ENCODE measurements at places on chromosomes 4 and X. TPM values are rescaled to one million over a fixed set of nuclear protein-coding genes. Genes with fewer than 3 reads are reported as not detected.

The GRID2 gene
- polyA plus RNA-seq, result not detected

The CHIC2 gene
- polyA plus RNA-seq, result 29.3 TPM

The PROM1 gene
- 4.6 TPM for polyA plus RNA-seq

GRCh38 chrX:13373431-13374187 is 53.8 kb upstream of the ATXN3L start:
- peaks cover 3% of the 10 kb centered on the region for H3K4me1 ChIP-seq
- H3K4me3 ChIP-seq, result no peak overlapping the region
- no peak for DNase-seq
- H3K36me3 ChIP-seq, result no peaks in the 10 kb centered on the region
- H3K27ac ChIP-seq, result peak overlapping the region; percentile 31

GRCh38 chrX:42680666-42681065 is 97.3 kb downstream of the PPP1R2C start:
- H3K4me1 ChIP-seq, result no peaks in the 10 kb centered on the region
- no peak overlapping the region for H3K27ac ChIP-seq
- no peak overlapping the region for H3K4me3 ChIP-seq
- DNase-seq, result peak; percentile 33

DNA sequence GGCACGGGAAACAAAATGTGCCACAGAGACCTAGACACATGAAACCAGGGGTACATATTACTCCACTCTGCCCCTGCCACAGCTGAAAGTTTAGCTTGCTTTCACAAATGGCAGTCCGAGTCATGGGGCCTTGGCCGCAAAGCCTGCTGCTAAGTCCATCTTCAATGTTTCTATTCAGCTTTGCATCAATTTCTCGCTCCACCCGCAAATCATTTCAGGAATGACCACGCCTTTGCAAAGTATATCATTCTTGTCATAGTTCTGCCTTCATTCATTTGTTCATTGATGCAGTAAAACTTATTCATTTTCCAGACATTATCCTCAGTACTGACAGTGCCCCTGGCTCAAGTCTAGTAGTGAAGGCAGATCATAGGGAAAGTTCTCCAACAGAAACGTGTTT is 9.5 kb downstream of the PLAC8 start:
- no peaks in the 10 kb centered on the region for H3K36me3 ChIP-seq
- no peak overlapping the region for H3K27ac ChIP-seq
- H3K27me3 ChIP-seq, result no peaks in the 10 kb centered on the region
- no peak overlapping the region for H3K4me3 ChIP-seq
- DNase-seq, result no peak

DNA sequence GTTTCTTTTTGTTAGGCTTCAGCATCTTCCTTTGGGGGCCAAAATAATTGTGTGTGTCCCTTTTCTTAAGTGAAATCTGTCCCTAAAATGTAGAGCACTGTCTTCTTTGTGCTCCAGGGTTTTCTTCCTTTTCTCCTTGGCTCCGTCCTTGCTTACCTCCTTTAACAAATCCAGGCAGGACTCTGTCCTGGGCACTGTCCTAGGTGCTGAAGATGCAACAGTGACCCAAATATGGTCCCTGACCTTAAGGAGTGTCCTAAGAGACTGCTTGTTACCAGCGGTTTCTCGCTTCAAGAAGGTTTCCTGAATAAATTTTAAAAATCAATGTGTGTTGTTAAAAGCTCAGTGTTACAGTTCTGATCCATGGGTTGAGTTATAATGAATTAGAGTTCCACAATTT is 471.8 kb downstream of the KCNIP4 start:
- H3K4me1 ChIP-seq, result no peaks in the 10 kb centered on the region
- no peaks in the 10 kb centered on the region for H3K36me3 ChIP-seq
- no peak overlapping the region for H3K4me3 ChIP-seq

DNA sequence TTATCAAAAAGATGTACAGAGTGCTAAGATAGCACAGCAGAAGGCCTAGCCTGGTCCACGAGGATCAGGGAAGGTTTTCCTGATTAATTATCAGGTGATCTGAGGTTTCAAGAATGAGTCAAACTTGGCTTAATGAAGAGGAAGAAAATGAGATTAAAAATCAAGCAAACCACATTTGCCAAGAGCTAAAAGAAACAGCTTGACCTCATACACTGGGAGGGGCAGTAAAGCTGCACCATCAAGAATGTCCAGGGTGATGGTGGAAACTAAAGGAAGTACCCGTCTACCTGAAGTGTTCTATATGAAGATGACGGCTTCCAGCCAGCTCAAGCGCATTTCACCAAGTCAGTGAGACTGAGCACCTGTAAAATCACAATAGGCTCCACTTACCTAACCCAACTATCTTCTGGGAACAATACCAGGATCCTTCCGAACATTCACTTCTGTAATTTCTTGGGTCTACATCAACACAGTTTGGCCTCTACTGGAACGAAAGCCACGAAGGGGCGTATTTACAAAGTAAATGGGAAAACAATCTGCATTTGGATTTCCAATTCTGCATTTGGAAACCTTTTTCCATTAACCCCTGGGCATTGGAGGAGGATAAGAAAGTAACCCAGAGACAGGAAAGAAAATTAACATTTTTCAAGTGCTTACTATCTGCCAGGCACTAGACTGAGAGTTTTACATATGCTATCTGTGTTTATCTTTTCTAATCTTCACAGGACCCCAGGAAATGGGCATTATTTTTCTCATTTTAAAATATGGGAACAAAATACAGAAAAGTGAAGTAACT is 114.0 kb upstream of the DCLK2 start:
- H3K4me1 ChIP-seq, result no peaks in the 10 kb centered on the region
- no peak overlapping the region for H3K4me3 ChIP-seq
- DNase-seq, result no peak
- H3K27ac ChIP-seq, result no peak overlapping the region
- H3K27me3 ChIP-seq, result no peaks in the 10 kb centered on the region
- H3K36me3 ChIP-seq, result no peaks in the 10 kb centered on the region

- no peaks in the 10 kb centered on the region for H3K36me3 ChIP-seq
- no peak overlapping the region for H3K27ac ChIP-seq
- peak; percentile 38 for DNase-seq
- H3K4me1 ChIP-seq, result peaks cover 10% of the 10 kb centered on the region
Observed at GRCh38 chr4:27357283-27357682, 496.6 kb downstream of the STIM2 start.

DNA sequence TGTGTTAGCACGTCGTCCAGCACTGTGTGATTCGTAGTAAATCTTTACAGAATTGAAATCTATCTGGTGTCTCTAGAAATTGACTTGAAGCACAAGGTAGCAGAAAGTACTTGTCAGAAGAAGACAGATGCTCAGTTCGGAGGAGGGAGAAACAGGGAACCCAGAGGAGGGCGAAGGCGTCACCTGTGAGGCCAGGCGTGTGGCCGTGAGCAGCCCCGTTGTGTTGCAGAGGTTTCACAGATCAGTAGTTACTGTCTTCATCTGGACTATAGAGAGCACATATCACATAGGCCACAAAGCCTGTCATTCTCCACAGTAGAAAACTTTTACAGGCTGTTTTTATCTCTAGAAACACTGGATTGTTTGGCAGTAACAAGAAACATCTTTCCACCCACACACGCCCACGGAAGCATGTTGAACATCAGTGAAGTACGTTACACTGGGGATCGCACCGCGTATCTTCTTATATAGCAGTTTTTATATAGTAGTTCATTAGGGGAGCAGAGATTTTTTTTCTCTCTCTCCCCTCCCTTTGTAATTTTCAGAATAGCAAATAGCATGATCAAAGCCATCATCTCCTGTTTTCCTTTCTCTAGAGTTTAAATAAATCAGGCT is 48.1 kb upstream of the TLR3 start:
- DNase-seq, result no peak
- peaks cover 20% of the 10 kb centered on the region for H3K4me1 ChIP-seq
- no peaks in the 10 kb centered on the region for H3K27me3 ChIP-seq

All from stomach (tissue), 19 donors.